ENCODE measurements at places on chromosomes 1 and 21.

DNA sequence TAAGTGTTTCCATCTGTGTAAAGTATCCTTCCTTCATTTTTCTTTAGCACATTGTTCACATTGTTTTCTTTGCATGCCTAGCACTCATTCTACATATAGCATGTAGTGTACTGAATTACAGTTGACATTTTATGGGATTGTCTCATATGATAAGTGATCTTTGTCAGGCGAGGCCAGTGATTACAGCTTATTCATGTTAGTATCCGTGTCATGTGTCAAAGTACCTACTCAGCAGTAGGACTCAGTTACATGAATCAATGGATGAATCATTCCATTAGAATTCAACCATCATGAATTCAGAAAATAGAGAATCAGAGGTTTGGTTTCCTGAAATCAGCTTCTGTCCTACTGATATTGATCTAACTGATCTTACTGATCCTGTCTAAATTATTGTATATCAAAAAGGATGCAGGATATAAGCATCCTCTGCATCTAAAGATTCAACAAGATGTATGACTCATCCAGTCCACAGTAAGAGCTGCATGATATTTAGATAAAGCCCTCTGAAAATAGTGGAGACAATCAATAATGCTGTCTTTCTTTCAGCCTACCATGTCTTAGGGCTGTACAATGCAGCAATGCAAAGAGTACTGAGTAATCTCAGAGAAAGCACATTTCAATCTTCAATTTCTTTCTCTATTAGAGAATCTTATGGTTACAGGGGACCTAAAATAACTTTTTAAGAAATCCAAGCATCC lies 20.7 kb upstream of the HRNR start:
- DNase-seq, result no peak

GRCh38 chr1:113094506-113094905 lies 21.5 kb downstream of the LRIG2 start:
- DNase-seq, result no peak

DNA sequence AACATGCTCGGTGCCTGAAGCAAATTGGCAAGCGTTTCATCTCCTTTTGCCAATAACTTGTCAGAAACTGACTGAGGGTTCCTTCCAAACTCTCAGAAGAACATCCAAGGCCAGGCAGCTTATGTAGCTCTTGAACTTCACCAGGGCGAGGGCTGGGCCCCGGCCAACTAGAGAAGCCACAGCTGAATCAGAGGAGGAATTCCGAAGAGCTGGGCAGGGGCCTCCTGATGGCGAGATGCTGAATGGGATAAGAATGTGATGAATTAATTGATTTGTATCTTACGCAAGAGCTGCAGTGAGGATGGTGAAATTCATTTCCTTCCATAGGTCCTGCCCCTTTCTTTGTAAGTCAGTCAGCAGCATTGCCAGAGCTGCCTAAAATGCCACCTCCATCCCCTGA lies 345.8 kb downstream of the KIF26B start:
- DNase-seq, result no peak

DNA sequence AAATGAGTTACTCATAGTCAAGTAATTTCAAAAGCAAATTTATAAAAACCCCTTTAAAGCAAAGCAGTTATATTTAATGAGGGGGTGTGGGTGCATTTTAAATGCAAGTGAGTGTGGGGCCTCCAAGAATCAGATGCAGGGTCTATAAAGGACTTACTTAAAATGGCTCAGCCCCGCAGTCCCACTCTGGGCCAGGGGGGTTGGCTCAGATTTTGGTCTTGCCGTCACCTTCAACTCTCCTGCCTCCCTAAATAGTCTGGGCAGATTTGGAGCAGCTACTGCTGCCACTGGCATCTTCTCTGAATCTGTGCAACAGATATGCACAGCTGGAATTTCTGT lies 16.2 kb downstream of the AMPD2 start:
- no peak for DNase-seq

DNA sequence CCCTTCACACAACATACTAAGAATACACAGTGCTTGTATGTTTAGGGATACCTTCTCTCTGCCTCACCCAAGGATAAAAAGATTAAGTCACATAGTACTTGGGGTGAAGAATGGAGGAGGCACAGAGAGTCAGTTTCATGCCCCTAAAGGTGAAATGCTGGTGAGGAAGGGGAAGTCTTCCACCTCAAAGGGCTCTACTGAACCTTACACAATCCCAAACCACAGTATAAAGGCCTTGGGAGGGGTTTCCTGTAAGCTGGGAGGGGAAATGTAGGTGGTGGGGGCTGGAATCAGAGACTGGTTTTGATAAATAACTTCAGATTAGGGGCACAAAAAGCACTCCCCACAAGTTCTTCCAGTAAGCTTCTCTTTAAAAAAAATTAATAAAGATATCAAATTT lies 3.5 kb downstream of the MINDY1 start:
- DNase-seq, result peak; percentile 69

DNA sequence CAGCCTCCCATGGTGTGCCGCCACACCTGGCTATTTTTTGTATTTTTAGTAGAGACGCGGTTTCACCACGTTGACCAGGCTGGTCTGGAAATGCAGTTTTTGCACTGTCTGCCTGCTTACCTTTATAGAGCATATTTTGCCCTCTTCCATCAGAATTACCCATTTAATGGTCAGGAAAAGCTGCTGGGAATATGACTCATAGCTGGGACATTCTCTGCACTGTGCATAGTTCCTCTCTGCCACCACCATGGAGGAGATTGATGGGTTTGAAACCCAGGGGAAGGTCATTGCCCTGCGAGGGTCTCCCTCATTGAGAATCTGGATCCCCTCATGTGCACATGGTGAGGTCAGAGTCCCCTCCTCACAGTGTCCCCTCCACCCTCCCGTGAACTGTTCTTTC lies 32.1 kb downstream of the MX1 start:
- no peak for DNase-seq

- DNase-seq, result no peak
Measured at GRCh38 chr1:171470726-171471125, 14.6 kb upstream of the PRRC2C start.

DNA sequence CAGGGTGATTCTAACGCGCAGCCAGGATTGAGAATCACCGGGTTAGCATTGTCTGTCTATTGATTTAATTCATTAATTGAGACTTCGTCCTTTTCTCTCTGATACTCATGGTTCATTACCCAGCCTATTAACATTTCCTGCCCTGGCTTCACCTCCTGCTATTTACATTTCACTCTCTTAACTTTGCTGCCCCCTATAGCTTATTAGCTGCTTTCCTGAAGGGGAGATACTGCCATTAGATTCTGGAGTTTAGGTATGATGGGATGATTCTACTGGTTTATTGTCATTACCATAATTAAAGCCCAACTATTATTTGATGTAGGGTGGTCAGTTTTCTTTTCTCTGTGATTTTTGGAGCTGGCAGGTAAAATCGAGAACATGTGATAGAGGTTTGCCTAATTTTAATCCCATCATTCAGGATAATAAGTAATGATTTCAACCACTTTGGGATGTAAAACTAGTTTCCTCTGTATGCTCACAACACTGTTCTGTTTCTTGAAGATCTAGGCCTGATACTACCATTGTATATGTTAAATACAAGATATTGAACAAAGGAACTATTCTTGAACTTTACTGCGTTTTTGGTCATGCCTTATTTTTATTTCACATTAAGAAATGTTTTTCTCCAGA lies 6.4 kb downstream of the PPP2R5A start:
- peak; percentile 53 for DNase-seq

DNA sequence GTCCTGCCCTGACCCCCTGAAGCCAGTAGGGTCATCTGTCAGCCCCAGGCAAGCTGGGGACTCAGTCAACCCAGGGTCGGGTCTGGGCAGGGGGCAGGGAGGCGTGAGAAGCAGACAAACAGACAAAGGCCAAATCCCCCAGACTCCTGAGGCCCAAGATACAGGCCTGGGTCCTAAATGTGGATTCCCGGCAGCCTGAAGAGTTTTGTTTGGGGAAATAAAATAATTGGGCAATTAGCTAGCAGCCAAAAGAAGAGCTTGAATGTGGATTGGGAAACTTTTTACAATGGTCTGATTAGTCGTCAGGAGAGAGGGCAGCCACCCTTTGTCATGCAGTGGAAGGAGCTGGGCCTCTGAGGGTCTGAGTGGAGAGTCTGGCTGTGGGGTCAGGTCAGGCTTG lies 4.5 kb upstream of the LEFTY2 start:
- DNase-seq, result no peak

DNA sequence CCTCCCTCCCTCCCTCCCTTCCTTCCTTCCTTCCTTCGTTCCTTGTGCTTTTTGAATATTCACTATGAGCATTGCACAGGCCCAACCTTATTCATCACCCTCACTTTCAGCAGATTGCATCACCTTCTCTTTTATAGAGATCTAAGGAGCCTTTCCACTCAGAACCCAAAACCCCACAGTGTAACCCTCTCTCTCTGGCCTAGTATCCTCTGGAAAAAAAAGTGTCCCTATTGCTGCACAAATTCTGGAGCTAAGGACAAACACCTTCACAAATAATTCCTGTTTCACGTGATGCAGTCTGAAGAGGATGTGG lies 25.6 kb downstream of the OR10J5 start:
- DNase-seq, result no peak

DNA sequence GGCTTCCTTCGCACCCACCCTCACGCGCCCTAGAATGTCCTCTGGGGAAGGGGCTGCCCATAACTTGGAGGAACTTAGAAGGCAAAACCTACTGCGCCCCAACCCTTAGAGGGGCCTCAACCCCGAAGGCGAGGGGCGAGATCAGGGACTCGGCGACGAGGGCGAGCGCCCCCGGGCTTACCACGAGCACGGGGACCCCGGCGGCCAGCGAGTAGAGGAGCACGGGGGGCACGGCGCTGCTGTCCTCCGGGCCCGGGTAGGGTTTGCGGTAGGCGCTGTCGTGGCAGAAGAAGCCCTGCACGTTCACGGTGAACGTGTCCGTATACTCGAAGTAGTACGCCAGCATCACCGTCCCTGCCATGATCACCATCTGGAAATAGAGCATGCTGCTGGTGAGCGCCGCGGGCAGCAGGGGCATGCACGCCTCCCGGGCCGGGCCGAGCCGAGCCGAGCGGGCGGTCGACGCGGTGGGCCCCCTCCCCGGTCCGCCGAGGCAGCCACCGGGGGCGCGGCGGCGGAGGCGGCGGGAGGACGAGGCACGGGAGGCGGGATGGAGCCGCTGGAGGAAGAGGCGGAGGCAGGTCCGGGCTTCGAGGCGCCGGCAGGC lies 304 bp downstream of the PLPPR5 start:
- no peak for DNase-seq

DNA sequence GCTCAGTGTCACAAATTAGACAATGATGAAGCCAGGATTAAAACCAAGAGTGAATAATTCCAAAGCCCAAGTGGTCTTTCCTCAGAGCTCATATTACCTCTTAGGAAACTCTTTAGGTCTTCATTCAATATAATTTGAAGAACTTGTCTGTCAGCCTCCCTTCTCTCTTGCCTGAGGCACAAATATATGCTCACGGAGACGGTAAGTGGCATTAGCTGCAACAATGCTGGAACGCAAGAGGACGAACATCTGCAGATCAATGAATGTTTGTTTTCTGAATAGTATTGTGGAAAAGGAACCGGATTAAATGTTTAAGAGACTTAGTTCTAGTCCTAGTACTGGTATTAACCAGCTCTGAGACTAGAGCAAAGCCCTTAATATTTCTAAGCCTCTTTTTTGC lies 39.7 kb upstream of the LYST start:
- DNase-seq, result no peak

- DNase-seq, result no peak
Measured at GRCh38 chr1:71196685-71197084, 115.8 kb upstream of the ZRANB2 start.

- DNase-seq, result no peak
Measured at GRCh38 chr21:45940091-45940490, 41.5 kb upstream of the COL6A1 start.

GRCh38 chr1:172343240-172344160 lies 77.0 kb upstream of the C1orf105 start:
- DNase-seq, result no peak

GRCh38 chr1:156435545-156436140 lies 64.9 kb downstream of the MEF2D start:
- DNase-seq, result no peak

DNA sequence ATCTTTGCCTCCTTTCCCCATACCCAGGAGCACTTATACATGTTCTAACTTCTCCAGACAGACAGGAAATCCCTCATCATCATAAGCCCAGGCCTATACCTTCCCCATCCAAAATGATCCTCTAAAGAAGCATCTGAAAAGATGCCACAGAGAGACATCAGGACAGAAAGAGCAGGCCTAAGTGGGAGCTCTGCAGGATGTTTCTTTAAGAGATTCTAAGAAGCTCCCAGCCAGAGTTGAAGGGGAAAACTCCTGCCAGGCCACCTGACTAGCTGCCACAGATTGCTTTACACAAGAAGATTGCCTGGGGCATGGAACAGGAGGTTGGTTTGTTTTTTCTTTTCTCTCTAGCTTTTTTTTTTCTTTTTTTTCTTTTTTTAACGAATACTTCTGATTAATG lies 275.8 kb downstream of the VAV3 start:
- peak; percentile 9 for DNase-seq

GRCh38 chr1:59699227-59699847 lies 115.4 kb upstream of the HOOK1 start:
- DNase-seq, result peak; percentile 49

DNA sequence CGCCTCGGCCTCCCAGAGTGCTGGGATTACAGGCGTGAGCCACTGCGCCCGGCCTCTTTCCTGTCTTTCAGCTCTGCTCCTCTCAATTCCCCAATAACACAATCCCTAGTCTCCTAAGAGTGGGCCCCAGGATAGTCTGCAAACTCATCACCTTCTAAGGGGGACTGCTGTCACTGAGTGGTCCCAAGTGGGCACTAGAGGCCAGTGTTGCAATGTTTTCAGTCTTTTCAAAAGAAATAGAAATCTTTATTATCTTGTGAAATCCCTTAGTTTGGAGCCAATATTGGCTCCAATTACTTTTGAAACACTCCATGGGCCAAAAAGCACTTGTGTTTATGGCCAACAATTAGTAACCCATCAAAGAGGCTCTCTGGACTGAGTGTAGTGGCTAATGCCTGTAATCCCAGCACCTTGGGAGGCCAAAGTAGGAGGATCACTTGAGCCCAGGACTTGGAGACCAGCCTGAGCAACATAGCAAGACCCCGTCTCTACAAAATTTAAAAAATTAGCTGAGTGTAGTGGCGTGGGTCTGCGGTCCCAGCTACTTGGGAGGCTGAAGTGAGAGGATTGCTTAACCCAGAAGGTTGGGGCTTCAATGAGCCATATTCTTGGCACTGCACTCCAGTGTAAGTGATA lies 28.6 kb upstream of the ZNF697 start:
- no peak for DNase-seq

DNA sequence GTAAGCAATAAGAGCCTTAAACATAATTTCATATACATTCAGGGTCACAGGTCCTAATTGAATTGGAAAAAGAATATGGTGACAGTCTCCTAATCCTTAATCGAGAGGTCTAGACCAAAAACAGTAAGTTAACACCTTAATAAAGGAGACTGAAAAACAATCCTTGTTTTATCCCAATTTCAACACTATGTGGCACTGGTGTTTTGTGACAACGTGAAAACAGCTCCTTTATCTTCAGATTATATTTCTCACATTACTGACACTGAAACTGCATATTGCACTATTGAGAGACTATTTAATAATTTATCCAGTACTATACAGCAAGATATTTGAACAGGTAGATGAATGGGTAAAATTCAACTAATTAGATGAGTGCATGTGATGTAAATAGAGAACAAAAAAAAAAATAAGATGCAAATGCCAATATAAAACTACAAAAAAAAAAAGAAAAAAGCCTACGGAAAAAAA lies 34.1 kb downstream of the TP53BP2 start:
- DNase-seq, result no peak

- DNase-seq, result no peak
Measured at GRCh38 chr1:182614796-182615454, 10.7 kb upstream of the RGS16 start.

All from Jurkat, Clone E6-1 (cell line).